Type B pancreatic cell (in vitro differentiated cells): ENCODE measurements at places on chromosomes 7 and 10.

GRCh38 chr10:93907059-93907458, 13.3 kb downstream of the SLC35G1 start:
- no peaks in the 10 kb centered on the region for H3K4me1 ChIP-seq
- peaks cover 21% of the 10 kb centered on the region for H3K36me3 ChIP-seq
- H3K27me3 ChIP-seq, result no peaks in the 10 kb centered on the region
- no peak overlapping the region for H3K27ac ChIP-seq

- H3K27ac ChIP-seq, result no peak overlapping the region
- H3K4me1 ChIP-seq, result peaks cover 16% of the 10 kb centered on the region
- no peak for DNase-seq
- H3K4me3 ChIP-seq, result no peak overlapping the region
- H3K36me3 ChIP-seq, result no peaks in the 10 kb centered on the region
Observed at GRCh38 chr10:22667093-22667480, 47.3 kb downstream of the PIP4K2A start.

DNA sequence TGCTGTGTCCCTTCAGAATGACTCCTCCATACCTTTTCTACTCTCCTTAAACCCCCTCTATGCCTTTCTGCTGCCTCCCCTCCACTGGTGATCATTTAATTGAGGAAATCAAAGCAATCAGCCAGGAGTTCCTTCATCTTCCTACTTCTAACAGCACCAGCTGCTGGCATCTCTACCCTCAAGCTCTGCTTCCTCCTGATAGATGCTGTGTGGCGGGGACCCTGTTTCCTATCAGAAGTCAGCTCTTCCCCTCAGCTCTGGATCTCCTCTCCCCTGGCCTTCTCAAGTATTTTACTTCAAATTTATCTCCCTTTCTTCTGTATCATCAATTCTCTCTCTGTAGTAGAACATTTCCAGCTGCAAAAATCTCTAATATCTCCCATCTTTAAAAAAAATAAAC, 183.7 kb downstream of the ELMO1 start:
- no peak for DNase-seq
- H3K27me3 ChIP-seq, result peaks cover 4% of the 10 kb centered on the region
- H3K4me1 ChIP-seq, result peaks cover 4% of the 10 kb centered on the region
- H3K4me3 ChIP-seq, result no peak overlapping the region
- H3K27ac ChIP-seq, result no peak overlapping the region
- no peaks in the 10 kb centered on the region for H3K36me3 ChIP-seq

DNA sequence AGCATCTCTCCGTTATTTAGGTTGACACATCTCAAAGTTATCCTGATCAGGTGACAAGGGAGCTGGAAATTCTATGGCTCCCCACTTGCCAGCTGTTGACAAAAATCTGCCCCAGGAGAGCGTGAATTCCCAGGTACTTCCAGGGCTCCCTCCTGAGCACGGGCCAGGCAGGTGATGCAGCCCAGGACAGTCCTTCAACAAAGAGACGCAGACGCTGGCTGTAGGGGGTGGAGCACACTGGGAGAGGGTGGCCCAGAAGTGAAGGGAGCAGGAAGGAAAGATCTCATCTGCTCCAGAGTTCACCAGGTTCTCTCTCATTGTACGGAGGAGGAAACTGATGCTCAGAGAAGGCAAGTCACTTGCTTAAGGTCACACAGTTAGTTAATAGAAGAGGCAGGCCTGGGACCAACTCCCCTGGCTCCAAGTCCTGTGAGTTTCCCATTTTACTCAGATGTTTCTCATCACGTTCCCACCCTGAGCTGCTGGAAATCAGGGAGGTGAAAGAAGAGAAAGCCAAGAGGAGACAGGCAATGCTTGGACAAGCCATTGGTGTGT, 41.0 kb upstream of the CHST3 start:
- H3K27ac ChIP-seq, result no peak overlapping the region
- no peak for DNase-seq
- H3K4me3 ChIP-seq, result no peak overlapping the region

DNA sequence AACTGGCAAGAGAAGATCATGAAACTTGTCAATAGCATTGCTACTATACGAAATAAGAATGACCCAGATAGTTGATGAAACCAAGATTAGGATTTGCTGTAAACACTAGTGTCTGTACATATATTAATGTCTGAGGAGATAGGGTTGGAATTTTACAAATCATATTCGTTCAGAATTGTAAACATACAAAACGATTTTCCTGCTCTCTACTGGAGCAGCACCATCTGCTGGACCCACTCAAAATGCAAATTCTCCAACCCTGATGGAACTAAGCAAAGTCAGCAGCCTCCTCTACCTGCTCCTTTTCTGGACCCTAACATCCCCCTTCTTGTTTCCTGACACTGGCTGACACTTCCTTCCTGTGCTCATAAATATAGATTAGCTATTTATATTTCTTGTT, 29.4 kb upstream of the SGMS1 start:
- no peak overlapping the region for H3K27ac ChIP-seq
- DNase-seq, result no peak
- H3K4me3 ChIP-seq, result no peak overlapping the region
- no peaks in the 10 kb centered on the region for H3K36me3 ChIP-seq

- H3K27ac ChIP-seq, result no peak overlapping the region
- no peak overlapping the region for H3K4me3 ChIP-seq
- H3K36me3 ChIP-seq, result no peaks in the 10 kb centered on the region
- no peaks in the 10 kb centered on the region for H3K4me1 ChIP-seq
- no peaks in the 10 kb centered on the region for H3K27me3 ChIP-seq
Observed at GRCh38 chr10:10125676-10126075, 892.0 kb upstream of the CELF2 start.
